ENCODE measurements at places on chromosomes 3 and 15.

GRCh38 chr3:73499787-73500186, 125.0 kb downstream of the PDZRN3 start:
- DNase-seq, result no peak

GRCh38 chr3:132772252-132772651, 50.0 kb upstream of the NPHP3 start:
- no peak for DNase-seq

DNA sequence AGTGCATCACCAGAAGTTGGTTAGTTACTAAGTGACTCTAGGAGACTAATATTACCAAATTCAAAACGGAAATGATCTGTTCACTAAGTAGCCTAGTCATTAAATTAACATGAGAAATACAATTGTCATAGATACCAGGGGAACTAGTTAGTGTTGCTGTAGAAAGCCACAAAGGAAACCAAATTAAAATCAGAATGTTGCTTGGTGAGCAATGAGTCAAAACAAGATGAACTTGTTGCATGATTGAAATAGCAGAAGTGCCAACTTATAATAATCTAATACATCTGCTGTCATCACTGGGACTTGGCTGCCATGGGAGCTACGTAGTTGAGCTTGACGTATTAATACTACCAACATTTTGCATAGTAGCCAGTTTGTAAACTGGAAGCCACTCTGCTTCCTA, 458.1 kb downstream of the DIPK2A start:
- DNase-seq, result no peak

DNA sequence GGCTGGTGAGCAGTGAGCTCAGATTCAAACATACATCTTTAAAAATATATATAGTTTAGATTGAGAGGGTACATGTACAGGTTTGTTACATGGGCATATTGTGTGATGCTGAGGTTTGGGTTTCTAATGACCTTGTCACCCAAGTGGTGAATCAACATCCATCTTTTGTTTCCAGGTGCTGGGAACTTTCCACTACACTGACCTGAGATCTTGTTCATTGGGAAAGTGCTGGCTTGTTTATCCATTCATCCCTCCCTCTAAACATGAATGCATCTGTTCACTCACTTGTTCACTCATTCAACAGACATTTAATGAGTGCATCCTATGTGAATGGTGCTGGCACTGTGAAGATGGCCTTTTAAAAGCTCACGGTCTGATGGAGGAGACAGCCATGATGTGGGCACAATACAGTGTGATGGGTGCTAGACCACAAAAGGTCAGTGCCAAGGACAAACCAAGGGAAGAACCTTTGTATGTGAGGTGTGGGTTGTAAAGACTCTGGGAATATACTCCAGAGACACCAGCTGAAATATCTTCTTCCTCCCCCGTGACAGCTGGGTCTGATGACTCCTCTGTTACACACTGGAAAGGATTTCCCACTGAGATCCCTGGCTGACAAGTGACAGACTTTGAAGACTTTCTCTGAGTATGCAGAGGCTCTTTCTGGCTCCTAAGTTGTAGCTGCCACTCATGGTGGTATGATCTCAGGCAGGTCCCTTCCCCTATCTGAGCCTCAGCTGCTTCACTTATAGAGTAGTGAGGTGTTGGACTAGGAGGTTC, 16.2 kb upstream of the ITGA11 start:
- DNase-seq, result no peak

- no peak for DNase-seq
Measured at GRCh38 chr15:89660556-89660955, 5.3 kb upstream of the KIF7 start.

DNA sequence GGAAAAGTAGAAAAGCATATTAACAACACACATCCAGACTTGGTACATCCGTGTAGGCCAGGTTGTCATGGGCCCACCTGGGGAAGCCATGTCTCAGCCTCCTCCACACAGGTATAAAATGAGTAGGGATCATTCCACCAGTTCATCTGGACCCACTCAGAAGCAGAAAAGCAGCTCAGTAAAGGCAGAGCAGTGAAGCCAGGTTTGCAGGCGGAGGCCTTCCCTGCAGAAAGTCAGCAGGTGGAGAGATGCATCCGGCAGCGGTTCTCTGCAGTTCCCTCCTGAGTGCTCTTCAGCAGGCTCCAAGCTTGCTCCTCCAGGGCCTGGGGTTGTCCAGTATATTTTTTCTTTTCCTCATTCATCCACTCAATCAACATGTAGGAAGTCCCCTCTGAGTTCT, 22.1 kb downstream of the LOXL1 start:
- DNase-seq, result no peak

DNA sequence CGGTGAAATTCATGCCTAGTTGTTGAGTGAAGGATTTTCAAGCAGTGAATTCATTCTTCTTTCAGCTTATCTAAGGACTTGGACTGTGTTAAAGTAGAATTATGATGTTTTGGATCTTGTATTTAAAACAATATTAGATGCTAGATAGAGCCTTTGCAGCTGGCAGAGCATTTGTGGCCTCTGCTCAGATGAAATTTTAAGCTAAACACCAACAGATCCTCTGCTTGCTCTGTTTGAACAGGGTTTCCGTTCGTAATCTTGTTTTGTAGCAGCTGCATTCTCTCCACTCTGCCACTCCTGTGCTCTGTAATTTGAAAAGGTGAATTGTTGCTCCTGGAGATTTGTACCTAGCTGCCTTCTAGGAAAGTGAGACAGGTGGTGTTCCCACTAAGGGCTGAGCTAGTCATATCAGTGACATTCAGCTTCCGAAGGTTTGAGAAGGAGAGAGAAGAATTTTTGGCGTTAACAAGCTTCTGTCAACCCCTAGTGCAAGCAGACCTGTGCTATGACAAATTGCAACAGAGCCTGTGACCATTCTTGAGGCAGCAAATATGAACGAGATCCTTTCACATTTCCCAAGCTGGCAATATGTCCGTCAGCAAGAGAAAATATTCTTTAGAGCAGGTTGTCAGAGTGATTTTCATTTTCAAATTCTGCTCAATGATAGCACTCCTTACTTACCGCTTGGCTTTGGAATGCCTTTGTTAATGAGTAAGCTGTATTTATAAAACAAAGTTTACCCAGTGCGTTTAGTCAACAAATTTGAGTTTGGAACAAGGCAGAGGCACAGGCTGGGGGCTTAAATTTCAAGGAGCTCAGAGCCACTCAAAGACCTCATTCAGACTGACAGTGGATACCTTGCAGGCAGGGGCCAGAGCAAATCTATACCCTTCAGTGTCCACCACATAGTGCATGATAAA, 5.3 kb downstream of the CHST2 start:
- no peak for DNase-seq

DNA sequence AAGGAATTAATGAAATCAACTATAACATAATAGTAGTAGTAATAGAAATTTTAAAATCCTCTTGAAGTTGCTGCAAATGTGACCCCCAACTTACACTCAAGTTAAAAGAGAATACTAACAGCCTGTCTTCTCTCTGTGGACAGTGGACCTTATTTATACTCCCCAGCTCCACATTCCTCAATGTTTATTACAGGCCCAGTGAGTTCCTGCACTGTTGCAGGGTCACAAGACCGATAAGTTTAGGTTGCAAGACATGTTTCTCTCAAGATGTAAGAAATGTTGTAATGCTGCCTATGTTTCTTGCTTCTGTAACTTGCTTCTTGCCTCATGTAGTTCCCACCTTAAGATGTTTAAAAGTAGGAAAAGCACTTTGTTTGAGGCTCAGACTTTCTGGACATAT, 888.1 kb downstream of the PDCD6IP start:
- no peak for DNase-seq

GRCh38 chr3:125090649-125091048, 34.9 kb upstream of the HEG1 start:
- no peak for DNase-seq

DNA sequence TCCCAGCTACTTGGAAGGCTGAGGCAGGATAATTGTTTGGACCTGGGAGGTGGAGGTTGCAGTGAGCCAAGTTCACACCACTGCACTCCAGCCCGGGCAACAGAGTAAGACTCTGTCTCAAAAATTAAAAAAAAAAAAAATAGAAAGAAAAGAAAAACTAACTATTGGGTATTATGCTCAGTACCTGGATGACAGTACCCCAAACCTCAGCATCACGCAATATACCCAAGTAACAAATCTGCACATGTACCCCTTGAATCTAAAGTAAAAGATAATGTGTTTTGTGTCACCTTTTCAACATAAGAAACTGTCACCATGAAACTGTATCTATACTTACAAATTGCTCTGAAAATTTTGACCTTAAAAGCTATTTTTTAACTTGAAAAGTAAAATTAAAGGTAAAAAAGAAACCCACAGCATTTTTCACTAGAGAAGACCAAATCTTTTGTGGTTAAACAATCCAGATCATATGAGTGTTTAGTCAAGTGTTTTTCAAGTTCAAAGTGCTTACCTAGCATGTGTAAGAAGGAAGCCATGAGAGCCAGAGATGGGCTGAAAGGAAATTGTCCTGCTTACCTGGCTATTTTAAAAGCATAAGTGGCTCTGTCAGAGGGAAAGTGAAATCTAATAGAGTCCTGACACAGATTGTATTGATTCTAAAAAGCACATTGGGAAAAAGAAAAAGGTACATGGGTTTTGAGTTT, 50.5 kb downstream of the MYO1E start:
- DNase-seq, result no peak

- no peak for DNase-seq
Measured at GRCh38 chr3:14345496-14346150, 56.8 kb upstream of the SLC6A6 start.

GRCh38 chr3:195584543-195584870, 767 bp upstream of the APOD start:
- DNase-seq, result no peak

GRCh38 chr3:138172625-138173024, 2.1 kb downstream of the DBR1 start:
- no peak for DNase-seq

DNA sequence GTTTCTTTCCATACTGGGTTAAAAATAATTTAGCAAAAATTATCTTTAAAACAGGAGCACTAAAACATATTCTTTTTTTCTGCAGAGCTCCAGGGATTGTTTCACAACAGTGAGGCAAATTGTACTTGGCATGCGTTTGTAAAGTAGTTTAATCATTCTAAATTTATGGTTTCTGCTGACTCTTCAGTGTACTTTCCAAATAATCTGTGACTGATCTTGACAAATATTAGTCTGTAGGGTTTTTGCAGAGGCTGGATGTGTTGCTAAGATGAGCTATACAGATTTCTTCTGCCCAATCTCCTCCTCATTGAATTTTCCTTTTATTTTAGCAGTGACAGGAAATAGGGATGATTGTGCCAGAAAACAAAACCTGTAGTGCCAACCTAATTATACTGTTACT, 328.0 kb upstream of the MANF start:
- DNase-seq, result no peak

DNA sequence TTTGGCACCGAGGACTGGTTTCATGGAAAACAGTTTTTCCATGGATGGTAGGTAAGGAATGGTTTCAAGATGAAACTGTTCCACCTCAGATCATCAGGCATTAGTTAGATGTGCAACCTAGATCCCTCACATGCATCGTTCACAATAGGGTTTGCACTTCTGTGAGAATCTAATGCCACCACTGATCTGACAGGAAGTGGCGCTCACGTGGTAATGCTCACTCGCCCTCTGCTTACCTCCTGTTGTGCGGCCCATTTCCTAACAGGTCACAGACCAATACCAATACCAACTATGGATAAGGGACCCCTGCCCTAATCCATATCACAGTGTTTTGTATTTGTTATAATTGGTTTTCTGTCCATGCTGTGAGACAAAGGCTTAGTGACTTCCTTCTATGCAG, 58.9 kb downstream of the SLMAP start:
- no peak for DNase-seq

DNA sequence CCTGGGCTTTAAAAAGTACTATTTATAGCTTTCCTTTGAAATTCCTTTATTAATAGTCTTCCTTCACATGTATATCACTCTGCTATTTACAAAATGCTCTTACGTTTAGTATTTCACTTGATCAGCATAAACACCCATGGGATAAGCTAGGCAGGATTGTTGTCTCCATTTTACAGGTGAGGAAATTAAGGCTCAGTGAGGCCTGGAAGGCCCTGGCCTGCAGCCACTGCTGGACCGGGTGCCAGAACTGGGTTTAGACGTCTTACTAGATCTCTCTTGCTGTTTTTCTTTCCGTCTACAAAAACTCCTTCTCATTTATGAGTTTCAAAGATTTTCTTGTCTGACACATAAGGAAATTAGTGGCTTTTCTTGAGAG, 236.4 kb downstream of the LPP start:
- no peak for DNase-seq

- no peak for DNase-seq
Measured at GRCh38 chr3:72768481-72768880, 79.8 kb downstream of the SHQ1 start.

DNA sequence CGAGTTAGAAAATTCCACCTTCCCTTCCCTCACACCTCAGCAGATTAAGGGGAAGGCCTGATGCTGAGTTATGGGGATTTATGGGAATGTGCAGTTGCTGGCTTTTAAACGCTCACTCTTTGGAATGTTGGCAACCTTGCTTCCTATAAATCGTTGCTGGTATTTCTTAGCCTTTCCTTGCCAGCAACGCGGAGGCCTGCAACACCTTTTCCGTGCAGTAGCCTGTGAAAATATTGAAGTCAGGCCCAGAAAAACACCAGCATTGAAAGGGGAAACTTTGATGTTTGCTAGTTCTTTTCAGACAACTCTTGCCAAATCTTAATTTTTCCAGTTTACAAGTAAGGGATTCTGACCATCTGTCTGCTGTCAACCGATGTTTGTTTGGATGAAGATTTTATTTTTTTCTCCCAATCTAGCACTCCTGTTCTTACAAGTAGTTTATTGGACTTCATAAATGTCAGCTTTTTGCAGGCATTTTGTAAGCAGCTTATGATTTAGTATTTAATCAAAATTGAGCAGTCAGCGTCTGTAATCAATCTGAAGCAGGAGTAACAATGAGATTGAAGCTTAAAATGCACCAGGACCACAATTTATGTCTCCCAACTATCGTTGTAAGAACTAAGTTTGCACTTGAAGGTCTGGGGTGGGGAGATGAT, 251.0 kb downstream of the RPLP1 start:
- no peak for DNase-seq

DNA sequence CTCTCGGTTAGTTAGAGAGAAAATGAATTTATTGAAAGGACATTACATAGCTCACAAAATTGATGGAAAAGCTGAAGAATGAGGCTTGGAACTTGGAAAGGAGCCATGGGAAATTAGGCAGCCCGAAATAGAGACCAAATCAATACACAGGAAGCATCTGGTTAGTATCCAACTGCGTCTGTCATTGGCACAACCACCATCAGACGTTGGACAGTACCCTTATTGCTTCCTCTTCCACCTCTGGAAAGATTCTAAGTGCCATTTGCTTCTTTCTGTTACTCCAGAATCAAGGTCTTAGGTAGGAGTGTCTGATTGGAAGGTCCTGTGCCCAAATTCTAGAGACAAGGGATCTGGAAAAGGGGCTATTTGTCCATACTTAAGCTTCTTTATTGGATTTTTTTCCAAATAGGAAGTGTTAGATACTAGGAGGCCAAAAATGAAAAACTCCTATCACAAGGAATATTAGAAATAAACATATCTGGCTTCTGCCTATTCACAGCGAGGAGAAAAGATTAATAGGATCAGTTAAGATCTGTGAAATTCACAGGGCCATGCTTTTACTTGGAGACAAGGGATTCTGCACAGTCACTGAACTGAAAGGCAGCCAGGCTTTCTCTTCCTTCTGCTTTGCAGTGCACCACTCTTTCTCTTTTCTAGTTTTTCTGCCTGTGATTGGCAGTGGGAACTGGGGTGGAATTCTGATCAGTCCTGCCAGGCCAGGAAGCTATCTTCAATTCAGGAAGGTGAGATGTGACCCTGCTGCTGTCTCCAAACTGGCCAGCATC, 10.7 kb upstream of the HACD2 start:
- DNase-seq, result no peak

GRCh38 chr3:11185564-11186317, 31.4 kb downstream of the HRH1 start:
- no peak for DNase-seq
